Pancreas (tissue), 10 donors: ENCODE measurements at places on chromosomes 5 and 9. TPM values are rescaled to one million over a fixed set of nuclear protein-coding genes. Genes with fewer than 3 reads are reported as not detected.

DNA sequence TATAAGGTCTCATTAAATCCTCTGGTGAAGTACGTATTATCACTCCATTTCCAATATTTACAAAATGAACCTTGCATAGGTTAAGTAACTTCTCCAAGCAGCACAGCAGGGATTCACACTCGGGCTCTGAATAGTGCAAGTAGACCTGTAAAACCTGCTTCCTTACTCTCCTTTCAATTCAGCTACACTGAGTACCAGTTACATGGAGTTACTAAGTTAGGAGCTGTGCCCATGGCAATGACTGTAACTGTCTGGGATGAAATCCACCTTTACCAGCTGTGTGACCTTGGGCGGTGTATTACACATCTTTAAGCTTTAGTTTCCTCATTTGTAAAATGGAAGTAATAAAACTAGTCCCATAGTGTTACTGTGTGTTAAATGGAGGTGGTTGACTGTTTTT is 15.9 kb upstream of the MOB3B start:
- DNase-seq: peak; percentile 58
- no peaks in the 10 kb centered on the region for H3K36me3 ChIP-seq
- peaks cover 14% of the 10 kb centered on the region for H3K4me1 ChIP-seq
- H3K27me3 ChIP-seq: no peaks in the 10 kb centered on the region

DNA sequence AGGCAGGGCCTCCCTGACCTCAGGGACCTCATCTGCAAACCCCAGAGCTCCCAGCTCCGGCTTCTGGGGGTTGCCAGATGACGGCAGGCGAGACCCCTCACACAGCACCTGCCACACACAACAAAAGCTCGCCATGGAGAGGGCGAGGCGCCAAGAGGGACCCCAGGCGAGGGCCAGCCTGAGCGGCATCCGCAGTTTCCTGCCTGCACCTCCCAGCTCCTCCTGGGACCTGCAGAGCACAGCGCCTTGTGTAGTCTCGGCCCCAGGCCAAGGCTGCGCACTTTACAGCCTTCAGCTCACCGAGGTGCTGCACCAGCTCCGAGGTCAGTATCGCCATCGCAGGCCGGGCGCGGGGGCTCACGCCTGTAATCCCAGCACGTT is 82.4 kb upstream of the ADAMTS2 start:
- DNase-seq: no peak
- no peak overlapping the region for H3K4me3 ChIP-seq
- no peaks in the 10 kb centered on the region for H3K36me3 ChIP-seq

DNA sequence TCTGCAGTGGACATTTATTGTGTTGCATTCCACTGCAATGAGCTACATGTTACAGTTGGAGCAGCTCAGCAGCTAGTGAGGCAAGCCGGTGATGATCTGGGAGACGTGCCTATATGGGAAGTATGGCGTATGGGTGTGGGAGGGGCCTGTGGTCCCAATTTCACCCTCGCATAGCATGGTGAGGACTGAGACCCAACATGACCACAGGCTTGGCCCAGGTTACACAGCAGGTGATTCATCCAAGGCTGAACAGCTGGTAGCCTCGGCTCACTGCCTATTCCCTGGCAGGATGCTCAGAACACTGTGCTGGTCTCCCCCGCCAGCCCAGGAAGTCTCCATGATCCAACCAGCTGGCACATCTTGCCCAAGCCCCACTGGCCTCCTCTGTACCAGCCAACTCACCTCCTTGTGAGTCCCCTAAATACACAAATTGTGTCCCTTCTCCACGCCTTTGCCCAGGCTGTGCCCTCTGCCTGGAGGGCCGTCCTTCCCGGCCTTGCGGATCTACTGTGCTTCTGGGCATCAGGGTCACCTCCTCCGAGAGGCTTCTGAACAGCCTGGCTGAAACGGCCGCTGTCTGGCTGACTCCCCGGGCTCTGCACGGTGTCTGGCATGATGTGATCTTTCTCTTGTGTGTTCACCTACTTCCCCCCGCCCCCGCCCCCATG is 81.4 kb downstream of the NSUN2 start:
- DNase-seq: no peak
- no peaks in the 10 kb centered on the region for H3K4me1 ChIP-seq
- H3K36me3 ChIP-seq: no peaks in the 10 kb centered on the region
- no peak overlapping the region for H3K27ac ChIP-seq
- no peak overlapping the region for H3K4me3 ChIP-seq

The RMRP gene
- 15,171 TPM for total RNA-seq

DNA sequence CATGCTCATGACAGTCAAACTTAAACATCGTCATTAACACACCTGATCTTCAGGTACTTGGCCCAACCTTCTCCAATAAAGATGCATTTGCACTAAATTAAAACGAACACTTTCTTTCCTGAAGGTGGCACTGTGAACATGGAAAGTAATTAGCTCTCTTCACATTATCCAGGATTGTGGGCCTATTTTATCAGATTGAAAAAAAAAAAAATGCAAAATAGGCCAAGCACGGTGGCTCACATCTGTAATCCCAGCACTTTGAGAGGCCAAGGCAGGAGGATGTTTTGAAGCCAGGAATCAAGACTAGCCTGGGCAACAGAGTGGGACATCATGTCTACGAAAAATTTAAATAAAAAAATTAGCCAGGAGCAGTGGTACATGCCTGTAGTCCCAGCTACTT is 14.4 kb upstream of the CDC20B start:
- no peaks in the 10 kb centered on the region for H3K27me3 ChIP-seq
- no peak overlapping the region for H3K4me3 ChIP-seq
- no peaks in the 10 kb centered on the region for H3K36me3 ChIP-seq
- H3K4me1 ChIP-seq: no peaks in the 10 kb centered on the region

GRCh38 chr5:117149312-117149711 is 574.7 kb upstream of the SEMA6A start:
- no peaks in the 10 kb centered on the region for H3K27me3 ChIP-seq
- H3K27ac ChIP-seq: no peak overlapping the region
- H3K4me1 ChIP-seq: no peaks in the 10 kb centered on the region
- H3K36me3 ChIP-seq: no peaks in the 10 kb centered on the region
- no peak for DNase-seq

The DOCK8 gene
- 6.5 TPM for total RNA-seq

- no peaks in the 10 kb centered on the region for H3K27me3 ChIP-seq
- DNase-seq: no peak
- H3K4me1 ChIP-seq: peaks cover 63% of the 10 kb centered on the region
- no peaks in the 10 kb centered on the region for H3K36me3 ChIP-seq
These were observed 55.9 kb downstream of the DAP start for GRCh38 chr5:10704949-10705621.

DNA sequence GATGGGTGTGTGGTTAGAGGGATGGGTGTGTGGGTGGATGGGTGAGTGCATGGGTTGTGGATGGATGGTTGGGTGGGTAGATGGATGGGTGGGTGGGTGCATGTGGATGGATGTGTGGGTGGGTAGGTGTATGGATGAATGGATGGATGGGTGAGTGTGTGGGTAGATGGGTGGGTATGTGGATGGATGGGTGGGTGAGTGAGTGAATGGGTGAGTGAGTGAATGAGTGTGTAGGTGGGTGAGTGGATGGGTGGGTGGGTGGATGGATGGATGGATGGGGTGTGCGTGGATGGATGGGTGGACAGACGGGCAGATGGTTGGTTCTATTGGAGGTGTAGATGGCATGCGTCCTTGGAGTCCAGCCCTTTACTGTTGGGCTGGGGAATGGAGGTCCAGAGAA is 17.2 kb downstream of the STKLD1 start:
- no peak overlapping the region for H3K4me3 ChIP-seq
- H3K4me1 ChIP-seq: no peaks in the 10 kb centered on the region
- H3K36me3 ChIP-seq: no peaks in the 10 kb centered on the region

The EDIL3 gene
- 0.63 TPM for total RNA-seq

GRCh38 chr9:137460363-137461315 is 1.5 kb upstream of the NSMF start:
- no peak overlapping the region for H3K4me3 ChIP-seq
- H3K36me3 ChIP-seq: no peaks in the 10 kb centered on the region
- H3K27ac ChIP-seq: no peak overlapping the region

GRCh38 chr9:111897601-111898137 is 1.1 kb downstream of the UGCG start:
- H3K4me3 ChIP-seq: peak overlapping the region; percentile 71
- peak overlapping the region; percentile 92 for H3K27ac ChIP-seq
- no peaks in the 10 kb centered on the region for H3K27me3 ChIP-seq
- no peak for DNase-seq

DNA sequence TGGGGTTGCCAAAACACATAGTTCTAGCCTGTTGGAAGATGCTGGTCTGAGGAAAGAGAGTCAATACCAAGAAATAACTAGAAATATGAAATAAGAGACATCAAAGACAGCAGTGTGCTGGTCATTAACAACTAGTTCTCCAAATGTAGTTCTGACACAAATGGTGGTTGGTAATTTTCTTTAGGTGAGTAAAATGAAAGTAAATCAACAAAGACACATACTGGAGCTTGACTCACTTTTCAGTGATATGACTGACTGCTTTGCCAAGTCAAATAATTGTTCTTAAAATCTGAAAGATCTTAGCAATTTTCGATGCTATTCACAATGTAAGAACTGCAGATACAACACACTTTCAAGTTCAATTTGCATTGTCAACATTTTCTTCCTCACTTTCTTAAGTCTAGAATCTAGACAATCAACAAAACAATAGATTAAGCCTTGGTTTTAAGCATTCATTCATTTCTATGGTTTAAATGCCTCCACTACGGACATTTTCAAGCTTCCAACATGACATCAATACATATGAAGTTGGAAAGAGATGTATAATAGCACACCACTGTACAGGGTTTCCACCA is 166.8 kb upstream of the MAP3K1 start:
- no peaks in the 10 kb centered on the region for H3K27me3 ChIP-seq
- no peak for DNase-seq
- peaks cover 3% of the 10 kb centered on the region for H3K4me1 ChIP-seq

DNA sequence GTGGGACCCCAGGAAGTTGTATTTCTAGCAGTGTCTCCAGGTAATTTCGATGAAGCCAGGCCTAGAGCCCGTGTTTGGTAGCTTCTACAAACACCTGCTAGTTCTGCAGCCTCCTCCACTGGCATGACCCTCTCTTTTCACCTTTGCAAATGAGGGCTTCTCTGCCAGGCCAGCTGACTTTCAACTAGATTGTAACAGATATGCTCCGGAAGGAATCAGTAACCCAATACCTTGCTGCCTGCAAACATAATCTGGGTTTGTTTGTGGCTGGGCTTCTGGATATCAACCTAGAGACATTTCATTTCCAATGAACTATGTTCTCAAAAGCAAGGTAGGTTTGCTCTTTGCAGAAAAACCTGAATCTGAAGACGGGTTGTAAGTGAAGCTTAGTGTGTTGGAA is 354.8 kb downstream of the DMRT2 start:
- H3K27ac ChIP-seq: no peak overlapping the region
- H3K4me3 ChIP-seq: no peak overlapping the region
- no peak for DNase-seq
- H3K27me3 ChIP-seq: no peaks in the 10 kb centered on the region

The INVS gene
- total RNA-seq: 6.2 TPM

- H3K4me1 ChIP-seq: no peaks in the 10 kb centered on the region
- H3K36me3 ChIP-seq: no peaks in the 10 kb centered on the region
- DNase-seq: no peak
- no peak overlapping the region for H3K4me3 ChIP-seq
- H3K27me3 ChIP-seq: no peaks in the 10 kb centered on the region
These were observed 89.3 kb downstream of the SEMA5A start for GRCh38 chr5:9456435-9457042.

DNA sequence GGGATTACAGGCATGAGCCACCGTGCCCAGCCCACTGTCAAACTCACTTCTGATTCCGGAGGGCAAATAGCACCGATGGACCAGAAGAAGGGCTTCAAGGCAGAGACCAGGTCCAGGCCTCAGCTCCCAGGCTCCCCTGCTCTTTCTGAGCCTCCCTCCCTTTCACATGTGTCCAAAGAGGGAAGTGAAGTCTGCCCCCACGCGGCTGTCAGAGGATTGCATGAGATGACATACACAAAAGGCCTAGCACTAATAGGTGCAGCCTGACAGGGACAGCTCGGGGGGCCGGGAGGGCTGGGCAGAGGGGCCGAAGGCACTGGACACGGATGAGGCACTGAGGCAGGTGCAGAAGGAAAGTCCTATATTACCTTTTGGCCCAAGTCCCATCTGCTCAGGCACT is 16.1 kb downstream of the FBP1 start:
- DNase-seq: peak; percentile 75
- H3K36me3 ChIP-seq: no peaks in the 10 kb centered on the region
- H3K27ac ChIP-seq: no peak overlapping the region
- H3K4me1 ChIP-seq: no peaks in the 10 kb centered on the region

The SPOCK1 gene
- total RNA-seq: 4.8 TPM

- H3K4me3 ChIP-seq: no peak overlapping the region
- peaks cover 38% of the 10 kb centered on the region for H3K4me1 ChIP-seq
- H3K27ac ChIP-seq: no peak overlapping the region
- H3K27me3 ChIP-seq: no peaks in the 10 kb centered on the region
- H3K36me3 ChIP-seq: peaks cover 3% of the 10 kb centered on the region
- no peak for DNase-seq
These were observed 21.0 kb downstream of the TENT4A start for GRCh38 chr5:6734243-6734700.
